ENCODE measurements at places on chromosomes 5 and 9.

- DNase-seq, result no peak
These were observed 34.3 kb downstream of the NIPAL4 start for GRCh38 chr5:157494178-157494832.

GRCh38 chr5:150279330-150280020 is 10.1 kb downstream of the CAMK2A start:
- DNase-seq, result no peak

- no peak for DNase-seq
These were observed 38.8 kb downstream of the LPCAT1 start for GRCh38 chr5:1484730-1485578.

DNA sequence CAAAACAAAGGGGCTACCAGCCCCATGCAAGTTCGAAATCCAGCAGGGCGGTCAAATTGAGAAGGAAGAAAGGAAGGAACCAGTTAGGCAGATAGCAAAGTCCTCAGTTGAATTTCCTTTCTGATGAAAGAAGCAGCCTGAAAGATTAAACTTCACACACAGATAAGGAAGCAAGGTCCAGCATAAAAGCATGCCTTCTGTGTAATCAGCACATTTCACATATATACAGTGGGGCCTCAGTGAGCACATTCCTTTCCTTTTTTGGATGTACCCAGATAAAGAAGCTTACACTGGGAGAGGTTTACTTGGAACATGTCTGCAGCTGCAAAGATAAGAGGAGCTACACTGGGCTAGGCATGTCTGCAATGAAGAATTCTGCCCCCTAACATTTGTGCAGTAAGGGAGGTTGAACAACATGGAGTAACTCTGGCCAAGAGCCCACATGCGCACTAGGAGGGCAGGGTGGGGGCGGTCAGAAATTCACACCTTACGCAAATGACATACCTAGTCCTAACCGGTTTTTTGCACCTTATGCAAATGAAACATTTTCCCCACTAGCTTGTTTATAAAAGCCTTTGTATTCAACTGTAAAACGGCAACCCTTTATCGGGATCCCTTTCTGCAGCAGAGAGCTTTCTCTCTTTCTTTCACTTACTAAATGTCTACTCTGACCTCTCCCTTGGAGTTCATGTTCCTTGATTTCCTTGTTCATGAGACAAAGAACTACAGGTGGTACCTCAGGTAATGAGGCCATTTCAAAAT is 149.7 kb upstream of the FBXL17 start:
- peak; percentile 73 for DNase-seq

Measured in brain microvascular endothelial cell (primary cell).